HFFc6 (cell line): ENCODE measurements at places on chromosomes 2 and 18.
A peak's percentile ranks its signal among the peaks of the same experiment; 100 is the strongest.

DNA sequence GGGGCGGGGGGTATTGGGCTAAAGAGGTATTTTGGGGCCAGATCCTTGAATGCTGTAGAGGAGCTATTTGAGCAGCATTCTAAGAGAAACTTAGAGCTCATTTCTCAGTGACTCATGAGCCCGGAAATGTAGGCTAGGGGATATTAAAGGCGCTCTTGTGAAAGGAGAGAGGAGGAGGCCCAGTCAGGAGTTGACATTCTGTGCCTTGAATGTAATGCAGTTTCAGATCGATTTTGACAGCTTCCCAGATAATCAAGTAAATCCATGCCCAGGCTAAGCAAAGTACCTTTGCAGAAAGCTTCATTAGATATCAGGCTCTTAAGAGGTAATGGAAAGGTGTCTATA is 1.5 kb downstream of the CAB39 start:
- DNase-seq: peak; percentile 78

GRCh38 chr2:15162620-15163019 is 398.5 kb downstream of the NBAS start:
- DNase-seq: no peak

- DNase-seq: no peak
Observed at GRCh38 chr2:240326886-240327285, 108.6 kb upstream of the GPC1 start.

- DNase-seq: peak; percentile 77
Observed at GRCh38 chr18:8608795-8609658, at the start of gene RAB12. TSS of gene RAB12 (plus strand) at chr18:8609437. CDS start at chr18:8609440, 3 bp downstream.

DNA sequence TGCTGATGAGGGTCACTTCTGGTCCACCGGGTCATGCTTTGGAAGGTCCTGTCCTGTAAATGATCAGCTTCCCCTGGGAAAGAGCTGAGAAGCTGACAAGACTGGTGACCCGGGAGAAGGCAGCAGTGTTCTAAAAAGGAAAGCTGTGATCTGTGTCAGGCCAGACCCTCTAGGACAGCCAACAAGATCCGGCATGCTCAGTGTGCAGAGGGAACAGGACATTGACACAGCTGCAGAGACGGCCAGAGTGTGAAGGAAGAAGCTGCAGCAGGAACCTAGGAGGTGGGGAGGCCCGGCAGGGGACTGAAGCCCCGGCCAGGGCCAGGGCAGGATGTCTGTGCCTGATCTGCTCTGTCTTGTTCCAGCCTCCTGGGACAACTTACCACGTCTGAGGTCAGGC is 372.7 kb upstream of the ID2 start:
- no peak for DNase-seq

GRCh38 chr2:73000808-73001570 is 70.5 kb downstream of the SFXN5 start:
- no peak for DNase-seq

DNA sequence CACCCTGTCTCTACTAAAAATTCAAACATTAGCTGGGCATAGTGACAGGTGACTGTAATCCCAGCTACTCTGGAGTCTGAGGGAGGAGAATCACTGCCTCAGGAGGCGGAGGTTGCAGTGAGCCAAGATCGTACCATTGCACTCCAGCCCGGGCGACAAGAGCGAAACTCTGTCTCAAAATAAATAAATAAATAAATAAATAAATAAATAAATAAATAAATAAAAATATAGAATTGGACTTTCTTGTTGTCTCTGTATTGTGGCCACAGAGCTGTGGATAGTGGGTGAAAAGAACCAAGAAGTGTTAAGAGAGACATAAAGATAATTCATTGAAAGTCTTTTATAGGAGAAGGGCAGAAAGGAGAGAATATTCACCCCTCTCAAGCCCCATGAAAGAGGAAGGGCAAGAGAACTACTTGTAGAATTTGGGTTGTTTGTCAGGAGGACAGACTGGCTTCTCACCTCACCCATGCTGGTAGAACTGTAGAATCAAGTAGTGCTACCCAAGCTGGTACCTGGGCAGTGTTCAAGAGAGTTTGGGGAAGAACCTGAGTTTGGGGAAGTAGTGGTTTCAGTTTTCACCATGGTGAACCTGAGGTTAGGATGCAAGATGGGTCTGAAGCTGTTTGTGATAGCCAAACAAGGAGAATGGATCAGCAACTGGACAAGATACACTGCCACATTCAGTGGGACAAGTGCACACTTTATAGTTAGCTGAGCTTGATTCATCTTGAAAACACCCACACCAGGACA is 256.5 kb downstream of the CD226 start:
- no peak for DNase-seq

GRCh38 chr18:79917169-79917852 is 34.1 kb downstream of the SLC66A2 start:
- DNase-seq: no peak

- DNase-seq: peak; percentile 71
Observed at GRCh38 chr18:75544496-75544895, 117.0 kb upstream of the SMIM21 start.
